Motor neuron (in vitro differentiated cells): ENCODE measurements at places on chromosomes 1 and 21. TPM values are rescaled to one million over a fixed set of nuclear protein-coding genes. Genes with fewer than 3 reads are reported as not detected.

CLCA4 gene
- 0.39 TPM in 1 of 2 replicates, not detected in the other for total RNA-seq

OR2L13 gene
- total RNA-seq = 0.09 and 0.26 TPM in 2 replicates

GRCh38 chr1:9601942-9602793 is 13.5 kb downstream of the TMEM201 start:
- ATAC-seq = no peak

DNA sequence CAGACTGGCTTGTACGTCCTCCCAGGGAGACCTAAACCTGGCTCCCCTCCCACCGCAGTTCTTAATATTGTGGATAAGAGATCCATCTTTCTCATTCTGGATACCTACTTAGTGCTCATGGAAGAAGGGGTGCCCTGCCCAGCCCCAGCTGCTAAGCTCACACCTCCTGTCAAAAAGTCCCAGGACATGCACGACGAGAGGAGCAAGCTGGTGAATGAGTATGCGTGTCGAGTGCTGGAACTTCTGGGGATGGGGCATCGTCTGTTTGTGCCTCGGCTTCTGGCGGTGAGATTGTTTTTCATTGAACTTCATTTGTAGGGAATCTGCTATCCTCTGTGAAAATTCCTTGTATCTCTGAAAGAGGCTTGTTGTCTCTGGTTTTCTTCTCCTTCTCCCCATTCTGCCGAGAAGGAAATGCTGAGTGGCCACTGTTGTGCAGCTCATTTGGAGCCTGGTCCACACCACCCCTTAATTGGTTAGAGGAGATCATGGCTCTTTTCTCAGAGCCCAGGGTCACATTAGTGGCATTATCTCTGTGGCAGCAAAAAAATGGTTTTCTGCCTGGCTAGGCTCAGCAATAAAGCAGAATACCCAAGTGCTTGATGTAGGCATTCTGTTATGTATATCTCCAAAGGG is 199.4 kb upstream of the CACYBP start:
- peak; percentile 0 for ATAC-seq

KRTAP12-2 gene
- total RNA-seq = not detected in 2 replicates

ANXA9 gene
- total RNA-seq = 1.1 and 1.6 TPM in 2 replicates

CNIH3 gene
- total RNA-seq = 13.4 and 15.3 TPM in 2 replicates

C1orf52 gene
- total RNA-seq = 36.3 and 47.7 TPM in 2 replicates

CLCNKB gene
- not detected in 2 replicates for total RNA-seq

- ATAC-seq = no peak
Observed at GRCh38 chr1:233679030-233679429, 65.1 kb downstream of the KCNK1 start.

PLA2G5 gene
- not detected in 2 replicates for total RNA-seq
